SK-N-MC (cell line): ENCODE measurements at places on chromosomes 5 and 9.

DNA sequence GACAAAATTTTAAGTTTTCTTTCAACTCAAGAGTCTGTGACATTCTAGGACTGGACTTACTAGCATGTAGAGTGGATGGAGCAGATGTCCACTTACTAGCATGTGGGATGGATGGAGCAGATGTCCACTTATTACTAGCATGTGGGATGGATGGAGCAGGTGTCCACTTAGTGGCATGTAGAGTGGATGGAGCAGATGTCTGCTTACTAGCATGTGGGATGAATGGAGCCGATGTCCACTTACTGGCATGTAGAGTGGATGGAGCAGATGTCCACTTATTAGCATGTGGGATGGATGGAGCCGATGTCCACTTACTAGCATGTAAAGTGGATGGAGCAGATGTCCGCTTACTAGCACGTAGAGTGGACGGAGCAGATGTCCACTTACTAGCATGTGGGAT lies 2.4 kb downstream of the SLC36A1 start:
- no peak for DNase-seq

- no peak for DNase-seq
These were observed 7.8 kb upstream of the ANKH start for GRCh38 chr5:14879393-14879792.

DNA sequence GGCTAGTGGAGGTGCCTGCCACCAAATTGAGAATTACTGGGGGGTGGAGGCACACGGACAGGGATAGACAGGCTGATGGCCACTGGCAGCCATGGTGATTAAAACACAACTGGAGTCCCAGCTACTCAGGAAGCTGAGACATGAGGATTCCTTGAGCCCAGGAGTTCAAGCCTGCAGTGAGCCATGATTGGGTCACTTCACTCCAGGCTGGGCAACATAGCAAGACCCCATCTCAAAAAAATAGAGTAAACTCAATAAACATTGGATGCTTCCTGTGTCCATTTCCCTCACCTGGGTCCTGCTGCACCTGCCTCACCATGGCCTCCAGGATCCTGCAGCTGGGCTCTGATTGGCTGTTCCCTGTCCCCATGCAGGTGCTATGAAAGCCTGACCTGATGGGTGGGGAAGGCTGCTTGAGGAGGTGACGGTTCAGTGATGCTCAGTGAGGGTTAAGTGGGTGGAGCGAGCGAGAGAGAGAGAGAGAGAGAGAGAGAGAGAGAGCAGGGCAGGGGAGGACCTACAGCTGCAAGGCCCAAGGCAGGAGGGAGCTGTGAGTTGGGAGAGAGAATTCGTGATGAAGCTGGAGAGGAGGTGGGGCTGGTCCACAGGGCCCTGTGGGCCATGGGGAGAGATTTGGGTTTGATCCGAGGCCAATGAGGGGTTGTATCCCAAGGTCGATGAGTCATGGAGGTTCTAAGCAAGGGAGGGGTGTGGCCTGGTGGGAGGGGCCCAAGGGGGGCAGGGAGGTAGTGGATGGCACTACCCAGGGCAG lies 36.7 kb upstream of the FUBP3 start:
- no peak for DNase-seq

- DNase-seq = no peak
These were observed 159.5 kb upstream of the ACTBL2 start for GRCh38 chr5:57642066-57642465.

DNA sequence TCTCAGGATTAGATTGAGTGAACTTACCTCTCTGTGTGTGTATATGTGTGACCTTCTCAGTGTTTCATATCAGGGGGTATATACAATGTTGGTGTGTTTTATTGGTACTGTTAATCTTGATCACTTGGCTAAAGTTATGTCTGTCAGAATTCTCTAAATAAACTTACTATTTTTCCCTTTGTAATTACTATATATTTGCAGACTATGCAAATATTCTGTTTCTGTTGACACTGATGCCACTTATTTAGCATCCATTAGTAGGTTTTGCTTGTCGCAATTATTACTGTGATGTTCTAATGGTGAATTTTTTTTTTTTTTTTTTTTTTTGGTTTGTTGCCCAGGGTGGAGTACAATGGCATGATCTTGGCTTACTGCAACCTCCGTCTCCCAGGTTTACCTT lies 42.9 kb upstream of the NR5A1 start:
- no peak for DNase-seq

GRCh38 chr9:114676901-114677300 lies 5.1 kb downstream of the TEX48 start:
- DNase-seq = no peak
